ENCODE measurements at places on chromosomes 3 and 15.

DNA sequence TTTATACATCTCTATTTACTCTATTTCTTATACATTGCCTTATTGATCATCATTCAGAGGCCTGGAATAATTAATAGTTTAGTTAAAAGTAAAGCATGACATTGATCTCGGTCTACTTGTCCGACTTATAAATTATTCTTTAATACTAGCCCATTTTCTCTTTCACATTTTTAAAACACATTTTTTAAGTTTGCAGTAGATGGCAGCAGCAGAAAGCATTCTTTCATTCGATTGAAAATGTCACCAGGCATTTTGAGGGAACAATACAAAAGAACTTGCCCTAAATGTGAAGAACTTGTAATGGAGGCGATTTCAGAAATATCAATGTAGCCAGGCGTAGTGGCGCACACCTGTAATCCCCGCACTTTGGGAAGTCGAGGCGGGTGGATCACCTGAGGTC, 15.5 kb upstream of the MAP3K13 start:
- DNase-seq = no peak

- DNase-seq = no peak
Measured at GRCh38 chr3:143975554-143976152, 4.0 kb downstream of the DIPK2A start.

DNA sequence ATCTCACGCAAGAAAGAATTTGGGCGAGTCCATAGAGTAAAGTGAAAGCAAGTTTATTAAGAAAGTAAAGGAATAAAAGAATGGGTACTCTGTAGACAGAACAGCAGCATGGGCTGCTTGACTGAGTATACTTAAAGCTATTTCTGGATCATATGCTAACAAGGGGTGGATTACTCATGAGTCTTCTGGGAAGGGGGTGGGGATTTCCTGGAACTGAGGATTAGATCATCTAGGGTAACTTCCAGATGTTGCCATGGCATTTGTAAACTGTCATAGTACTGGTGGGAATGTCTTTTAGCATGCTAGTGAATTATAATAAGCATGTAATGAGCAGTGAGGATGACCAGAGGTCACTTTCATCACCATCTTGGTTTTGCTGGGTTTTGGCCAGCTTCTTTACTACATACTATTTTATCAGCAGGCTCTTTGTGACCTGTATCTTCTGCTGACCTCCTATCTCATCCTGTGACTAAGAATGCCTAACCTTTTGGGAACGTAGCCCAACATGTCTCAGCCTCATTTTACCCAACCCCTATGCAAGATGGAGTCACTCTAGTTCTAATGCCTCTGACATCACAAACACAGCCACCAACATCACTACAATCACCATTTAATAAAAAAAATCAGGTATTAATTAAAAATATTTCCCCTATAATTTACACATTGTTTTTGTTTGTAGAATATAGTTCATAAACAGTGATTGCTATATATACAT, 890.7 kb upstream of the EPHA6 start:
- no peak for DNase-seq

- no peak for DNase-seq
Measured at GRCh38 chr3:178684881-178685590, 148.8 kb downstream of the KCNMB2 start.

GRCh38 chr3:5754602-5755001, 567.1 kb downstream of the EDEM1 start:
- DNase-seq = no peak

DNA sequence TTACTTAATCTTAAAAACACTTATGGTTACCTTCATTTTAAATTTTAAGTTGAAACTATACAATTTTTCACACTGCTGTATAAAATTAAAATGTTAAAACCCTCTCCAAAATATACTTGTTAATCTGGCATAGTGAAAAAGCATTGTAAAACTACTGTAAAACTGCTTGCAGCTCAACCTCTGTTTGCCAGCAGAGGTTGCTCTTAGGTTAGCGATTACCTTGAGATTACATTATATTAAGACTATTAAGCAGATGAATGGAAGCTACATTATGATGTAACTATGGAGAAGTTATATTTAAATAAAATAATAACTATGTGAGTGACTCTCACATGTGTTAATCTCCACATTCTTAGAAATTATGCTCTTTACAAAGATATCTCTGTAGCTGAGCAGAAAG, 143.6 kb upstream of the SLITRK3 start:
- DNase-seq = no peak

Data from GM10248 (cell line).